Sigmoid colon (tissue), 7 donors: ENCODE measurements at places on chromosomes 13 and 19. TPM values are rescaled to one million over a fixed set of nuclear protein-coding genes. Genes with fewer than 3 reads are reported as not detected.
A peak's percentile ranks its signal among the peaks of the same experiment; 100 is the strongest.

UBE2L5 gene
- 0.09 TPM for polyA plus RNA-seq

VPS36 gene
- polyA plus RNA-seq = 22.3 TPM

ZMYM5 gene
- polyA plus RNA-seq = 6.2 TPM

CEACAM4 gene
- polyA plus RNA-seq = 1.6 TPM

PTGIR gene
- not detected for polyA plus RNA-seq

CRX gene
- polyA plus RNA-seq = 1.2 TPM

DNA sequence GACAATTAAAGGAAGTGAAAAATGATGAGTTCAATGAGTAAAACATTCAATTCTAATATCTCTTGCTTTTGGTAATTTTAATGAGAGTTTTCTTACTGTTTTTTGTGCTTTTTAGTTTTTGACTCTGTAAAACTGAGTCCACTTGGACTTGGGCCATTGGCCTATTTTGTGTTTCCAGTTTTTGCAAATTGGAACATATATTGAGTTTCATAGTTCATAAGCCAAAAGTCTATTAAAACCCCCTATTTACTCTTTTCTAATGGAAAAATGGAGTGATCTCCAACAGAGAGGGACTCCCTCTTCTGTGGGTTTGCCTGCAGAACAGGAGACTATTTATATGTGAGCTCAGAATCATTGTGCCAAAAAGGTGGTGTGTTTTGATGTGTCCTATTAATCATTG lies 219.7 kb upstream of the SPRY2 start:
- no peak overlapping the region for H3K27ac ChIP-seq
- no peak for DNase-seq
- no peak overlapping the region for H3K4me3 ChIP-seq
- H3K4me1 ChIP-seq = no peaks in the 10 kb centered on the region
- H3K36me3 ChIP-seq = no peaks in the 10 kb centered on the region
- H3K27me3 ChIP-seq = no peaks in the 10 kb centered on the region

- H3K27me3 ChIP-seq = no peaks in the 10 kb centered on the region
- H3K36me3 ChIP-seq = peaks cover 16% of the 10 kb centered on the region
- no peak overlapping the region for H3K27ac ChIP-seq
- no peak overlapping the region for H3K4me3 ChIP-seq
- H3K4me1 ChIP-seq = no peaks in the 10 kb centered on the region
These were observed 8.3 kb downstream of the ZNF160 start for GRCh38 chr19:53094754-53095575.

GRCh38 chr13:34152409-34152808 lies 334.5 kb downstream of the RFC3 start:
- peaks cover 24% of the 10 kb centered on the region for H3K4me1 ChIP-seq
- no peaks in the 10 kb centered on the region for H3K27me3 ChIP-seq
- H3K27ac ChIP-seq = no peak overlapping the region
- H3K36me3 ChIP-seq = no peaks in the 10 kb centered on the region
- H3K4me3 ChIP-seq = no peak overlapping the region

DNA sequence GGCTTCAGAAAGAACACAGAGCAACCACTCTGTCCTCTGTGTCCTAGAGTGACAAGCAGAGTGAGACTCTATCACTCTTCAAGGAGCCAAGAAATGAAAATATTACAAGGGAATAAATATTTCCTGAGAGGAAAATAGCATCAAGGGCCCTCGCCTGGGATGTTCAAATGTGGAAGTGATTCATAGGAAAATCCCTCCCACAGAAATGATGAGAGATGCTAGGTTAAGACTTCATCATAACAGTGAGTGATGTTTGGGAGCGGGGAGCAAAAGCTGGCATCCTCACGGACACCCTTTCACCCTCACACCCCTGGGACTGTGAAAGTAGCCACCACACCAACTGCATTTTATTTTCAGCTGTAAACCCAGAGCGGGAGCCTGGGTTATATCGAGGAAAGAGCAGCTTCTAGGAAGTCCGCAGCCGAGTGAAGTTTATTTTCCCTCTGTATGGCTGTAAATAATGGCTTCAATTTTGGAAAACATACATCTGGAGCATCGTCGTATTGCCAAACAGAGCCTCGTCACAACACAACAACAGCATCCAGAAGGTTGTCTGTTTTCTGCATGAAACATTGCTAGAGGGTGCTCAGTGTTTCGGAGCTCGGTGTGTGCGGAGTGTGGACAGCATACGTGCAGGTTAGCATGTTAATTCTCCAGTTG lies 54.8 kb downstream of the DLEU7 start:
- no peaks in the 10 kb centered on the region for H3K4me1 ChIP-seq
- H3K36me3 ChIP-seq = no peaks in the 10 kb centered on the region
- H3K4me3 ChIP-seq = no peak overlapping the region
- no peaks in the 10 kb centered on the region for H3K27me3 ChIP-seq

DNA sequence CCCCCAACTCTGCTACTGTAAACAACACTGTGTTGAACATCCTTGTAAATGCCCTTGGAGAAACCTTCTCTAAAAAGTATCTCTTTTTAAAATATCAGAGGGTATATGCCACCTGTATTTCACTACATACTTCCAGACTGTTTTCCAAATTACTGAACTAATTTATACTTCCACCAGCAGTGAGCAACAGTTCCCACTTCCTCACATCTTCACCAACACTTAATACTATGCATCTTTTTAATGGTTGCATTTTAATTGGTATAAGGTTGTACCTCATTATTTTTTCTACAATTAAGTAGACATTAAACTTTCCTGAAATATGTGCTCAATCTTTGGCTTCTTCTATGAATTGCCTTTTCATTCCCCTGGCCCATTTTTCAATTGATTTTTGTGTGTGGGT lies 21.8 kb downstream of the CLEC4M start:
- no peak overlapping the region for H3K27ac ChIP-seq
- no peaks in the 10 kb centered on the region for H3K36me3 ChIP-seq
- H3K4me3 ChIP-seq = no peak overlapping the region
- peaks cover 89% of the 10 kb centered on the region for H3K27me3 ChIP-seq

- H3K4me1 ChIP-seq = peaks cover 12% of the 10 kb centered on the region
- no peak overlapping the region for H3K4me3 ChIP-seq
- peaks cover 11% of the 10 kb centered on the region for H3K27me3 ChIP-seq
- H3K36me3 ChIP-seq = peaks cover 35% of the 10 kb centered on the region
- H3K27ac ChIP-seq = no peak overlapping the region
- no peak for DNase-seq
These were observed 7.4 kb downstream of the GRIN3B start for GRCh38 chr19:1007399-1008251.

- H3K27ac ChIP-seq = no peak overlapping the region
- no peaks in the 10 kb centered on the region for H3K36me3 ChIP-seq
These were observed 406.8 kb downstream of the MYO16 start for GRCh38 chr13:109036078-109036780.

GRCh38 chr13:102940143-102940542 lies 94.3 kb downstream of the ERCC5 start:
- H3K27ac ChIP-seq = no peak overlapping the region
- no peak overlapping the region for H3K4me3 ChIP-seq
- no peaks in the 10 kb centered on the region for H3K27me3 ChIP-seq
- H3K36me3 ChIP-seq = no peaks in the 10 kb centered on the region

- H3K36me3 ChIP-seq = no peaks in the 10 kb centered on the region
- no peak for DNase-seq
- no peak overlapping the region for H3K4me3 ChIP-seq
- no peaks in the 10 kb centered on the region for H3K27me3 ChIP-seq
- no peak overlapping the region for H3K27ac ChIP-seq
- H3K4me1 ChIP-seq = no peaks in the 10 kb centered on the region
These were observed 478 bp downstream of the CLC start for GRCh38 chr19:39737351-39737750.

DNA sequence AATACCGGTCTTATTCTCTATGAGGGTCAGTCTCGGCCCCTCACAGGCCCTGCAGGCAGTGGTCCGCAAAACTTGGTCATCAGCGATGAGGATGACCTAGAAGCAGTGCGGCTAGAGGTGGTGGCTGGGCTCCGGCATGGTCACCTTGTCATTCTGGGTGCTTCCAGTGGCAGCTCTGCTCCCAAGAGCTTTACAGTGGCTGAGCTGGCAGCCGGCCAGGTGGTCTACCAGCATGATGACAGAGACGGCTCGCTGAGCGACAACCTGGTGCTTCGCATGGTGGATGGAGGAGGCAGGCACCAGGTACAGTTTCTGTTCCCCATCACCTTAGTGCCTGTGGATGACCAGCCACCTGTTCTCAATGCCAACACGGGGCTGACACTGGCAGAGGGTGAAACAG lies 1.8 kb downstream of the FREM2 start:
- no peak overlapping the region for H3K4me3 ChIP-seq
- H3K27me3 ChIP-seq = peaks cover 22% of the 10 kb centered on the region
- no peaks in the 10 kb centered on the region for H3K36me3 ChIP-seq
- H3K4me1 ChIP-seq = peaks cover 14% of the 10 kb centered on the region
- DNase-seq = peak; percentile 61

DNA sequence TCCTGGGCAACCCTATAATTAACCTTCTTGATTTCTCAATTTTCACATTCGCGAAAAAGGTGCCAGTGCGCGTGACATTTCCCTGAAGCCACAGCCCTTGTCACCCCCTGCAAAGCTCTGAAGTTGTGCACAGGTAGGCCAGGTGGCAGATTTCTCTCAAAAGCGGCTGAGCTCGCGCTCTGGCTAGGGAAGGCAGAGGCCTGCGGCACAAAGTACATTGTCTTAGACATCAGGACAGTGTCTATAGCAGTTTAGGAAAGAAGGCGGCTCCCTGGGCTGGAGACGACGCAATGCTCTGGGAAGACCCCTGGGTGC lies 42.9 kb upstream of the ZNF14 start:
- H3K27ac ChIP-seq = peak overlapping the region; percentile 70
- peaks cover 24% of the 10 kb centered on the region for H3K4me1 ChIP-seq
- peak overlapping the region; percentile 64 for H3K4me3 ChIP-seq
- H3K27me3 ChIP-seq = no peaks in the 10 kb centered on the region
- H3K36me3 ChIP-seq = no peaks in the 10 kb centered on the region
- DNase-seq = no peak

DNA sequence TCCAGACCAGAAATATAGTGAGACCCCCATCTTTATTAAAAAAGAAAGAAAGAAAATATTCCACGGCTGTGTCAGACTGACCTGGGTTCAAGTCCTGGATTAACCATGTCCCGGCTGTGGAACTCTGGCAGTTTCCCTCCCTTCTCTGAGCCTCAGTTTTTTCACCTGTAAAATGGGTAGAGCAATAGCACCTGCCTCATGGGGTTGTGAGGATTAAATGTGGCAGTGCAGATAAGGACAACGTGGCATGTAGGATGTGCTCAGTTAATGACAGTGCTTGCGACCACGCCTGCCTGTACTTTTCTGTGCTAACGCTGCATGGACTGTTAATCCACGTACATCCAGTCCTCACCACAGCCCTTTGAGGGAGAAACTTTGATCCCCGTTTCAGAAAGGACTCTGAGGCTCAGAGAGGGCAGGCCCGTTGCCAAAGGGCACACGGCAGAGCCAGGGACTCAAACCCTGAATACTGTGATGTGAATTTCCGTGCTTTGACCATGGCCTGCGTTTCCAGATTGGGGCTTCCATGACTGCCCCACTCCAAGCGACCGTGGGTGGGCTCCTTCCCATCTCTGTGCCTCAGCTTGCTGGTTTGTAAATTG lies 16.1 kb downstream of the SBK2 start:
- no peaks in the 10 kb centered on the region for H3K4me1 ChIP-seq
- no peak for DNase-seq
- H3K27ac ChIP-seq = no peak overlapping the region
- no peak overlapping the region for H3K4me3 ChIP-seq
- H3K36me3 ChIP-seq = no peaks in the 10 kb centered on the region

DNA sequence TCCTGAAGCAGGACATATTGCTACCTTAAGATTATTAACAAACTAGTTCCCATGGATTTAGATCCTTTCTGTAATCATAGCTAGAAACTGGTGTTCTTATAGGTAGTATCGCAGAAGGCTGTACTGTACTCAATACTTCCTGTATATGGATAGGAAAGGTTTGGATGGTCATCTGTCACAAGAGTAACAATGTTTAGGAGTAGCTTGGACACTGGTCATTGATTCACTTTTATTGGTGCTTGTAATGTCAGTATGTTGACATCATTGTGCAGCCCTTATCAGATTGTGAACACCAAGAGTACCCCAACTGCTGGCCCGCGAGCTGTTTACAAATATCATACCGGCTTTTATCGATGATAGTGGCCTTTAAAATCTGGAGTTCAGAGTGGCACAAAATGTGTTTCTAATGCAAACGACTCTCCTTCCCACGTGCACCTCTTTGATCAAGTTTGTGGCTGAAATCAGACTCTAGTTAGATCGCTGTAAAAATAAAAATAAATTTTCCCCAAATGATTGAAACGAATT lies 605 bp upstream of the CDK8 start:
- DNase-seq = no peak
- H3K4me3 ChIP-seq = peak overlapping the region; percentile 86
- peaks cover 8% of the 10 kb centered on the region for H3K4me1 ChIP-seq
- H3K27ac ChIP-seq = peak overlapping the region; percentile 97
- no peaks in the 10 kb centered on the region for H3K36me3 ChIP-seq

- DNase-seq = no peak
- no peaks in the 10 kb centered on the region for H3K27me3 ChIP-seq
- H3K4me3 ChIP-seq = no peak overlapping the region
These were observed 268.3 kb upstream of the MIR17HG start for GRCh38 chr13:91079176-91079575.

DNA sequence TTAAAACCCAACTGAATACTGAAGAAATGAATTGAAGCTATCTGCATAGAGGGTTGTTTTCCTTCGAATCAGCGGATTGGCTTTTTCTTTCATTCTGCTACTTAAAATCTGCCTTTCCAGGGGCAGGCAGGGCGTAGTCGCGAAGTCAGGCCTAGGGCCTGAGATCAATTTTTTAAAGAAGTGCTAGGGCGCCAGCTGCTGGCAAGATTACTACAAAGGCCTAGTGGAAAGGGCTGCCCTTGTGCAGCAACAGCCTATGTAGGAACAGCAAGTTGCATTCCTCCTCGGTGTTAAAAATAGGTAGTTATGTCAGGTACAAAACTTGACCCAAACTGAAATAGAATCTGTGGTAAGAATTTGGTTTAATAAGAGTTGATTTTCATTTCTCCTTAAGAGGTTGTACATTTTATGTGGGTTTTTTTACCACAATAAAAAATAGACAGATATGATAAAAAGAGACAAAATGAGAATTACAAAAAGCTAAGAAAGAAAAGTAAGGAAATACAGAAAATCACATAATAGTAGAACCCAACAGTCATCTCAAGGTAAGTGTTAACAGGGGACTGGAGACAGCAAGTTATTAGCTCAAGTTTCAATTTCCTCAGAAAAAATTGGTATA lies 9.5 kb upstream of the URAD start:
- no peaks in the 10 kb centered on the region for H3K36me3 ChIP-seq
- H3K27ac ChIP-seq = no peak overlapping the region
- DNase-seq = no peak
- no peaks in the 10 kb centered on the region for H3K27me3 ChIP-seq
- H3K4me1 ChIP-seq = no peaks in the 10 kb centered on the region

- H3K4me3 ChIP-seq = peak overlapping the region; percentile 100
- H3K27me3 ChIP-seq = no peaks in the 10 kb centered on the region
- H3K36me3 ChIP-seq = peaks cover 35% of the 10 kb centered on the region
- no peaks in the 10 kb centered on the region for H3K4me1 ChIP-seq
- peak overlapping the region; percentile 100 for H3K27ac ChIP-seq
These were observed 483 bp downstream of the HNRNPL start for GRCh38 chr19:38849147-38849859.

DNA sequence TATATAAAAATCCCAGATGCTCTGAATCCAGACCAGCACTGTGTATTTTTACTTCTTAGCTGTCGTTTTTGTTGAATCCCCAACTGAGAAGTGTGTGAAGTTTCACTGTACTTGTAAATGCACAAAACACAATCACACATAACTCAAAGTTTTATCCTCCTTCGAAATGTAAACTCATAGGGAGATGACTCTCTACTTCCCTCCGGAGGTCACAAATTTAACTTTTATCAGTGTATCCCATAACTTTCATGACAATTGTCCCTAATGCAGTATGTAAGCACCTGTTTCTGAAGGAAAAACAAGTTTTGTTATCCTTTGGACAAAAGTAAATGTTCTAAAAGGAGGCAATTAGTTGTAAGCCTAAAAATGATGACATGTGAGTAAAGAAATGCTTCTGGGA lies 665.0 kb upstream of the SLITRK6 start:
- H3K36me3 ChIP-seq = no peaks in the 10 kb centered on the region
- H3K27ac ChIP-seq = no peak overlapping the region
- no peaks in the 10 kb centered on the region for H3K27me3 ChIP-seq
